Activated T-cell treated with anti-CD3 and anti-CD28 coated beads, Interleukin-2, amount 50 U/mL, for 72 hours (primary cell): ENCODE measurements at places on chromosomes 13 and 19. TPM values are rescaled to one million over a fixed set of nuclear protein-coding genes. Genes with fewer than 3 reads are reported as not detected.
A peak's percentile ranks its signal among the peaks of the same experiment; 100 is the strongest.

GRCh38 chr13:24746618-24747247 is 17.2 kb upstream of the RNF17 start:
- peak; percentile 24 for DNase-seq
- peaks cover 6% of the 10 kb centered on the region for H3K4me1 ChIP-seq
- peak overlapping the region; percentile 82 for H3K4me3 ChIP-seq
- peaks cover 71% of the 10 kb centered on the region for H3K27me3 ChIP-seq
- H3K36me3 ChIP-seq = no peaks in the 10 kb centered on the region
- H3K27ac ChIP-seq = no peak overlapping the region

GRCh38 chr13:31224963-31225559 is 25.3 kb downstream of the B3GLCT start:
- H3K4me1 ChIP-seq = peaks cover 10% of the 10 kb centered on the region
- no peak overlapping the region for H3K4me3 ChIP-seq
- no peaks in the 10 kb centered on the region for H3K36me3 ChIP-seq
- no peak overlapping the region for H3K27ac ChIP-seq
- no peak for DNase-seq

- peaks cover 16% of the 10 kb centered on the region for H3K27me3 ChIP-seq
- H3K4me3 ChIP-seq = no peak overlapping the region
- H3K36me3 ChIP-seq = no peaks in the 10 kb centered on the region
Observed at GRCh38 chr19:50269653-50270052, 59.5 kb downstream of the KCNC3 start.

ZNF737 gene
- total RNA-seq = 19.3 TPM

ZFP30 gene
- total RNA-seq = 11.1 TPM

ZAR1L gene
- total RNA-seq = not detected

CEACAM19 gene
- total RNA-seq = 3.0 TPM
